ENCODE measurements at places on chromosomes 3 and 15.

DNA sequence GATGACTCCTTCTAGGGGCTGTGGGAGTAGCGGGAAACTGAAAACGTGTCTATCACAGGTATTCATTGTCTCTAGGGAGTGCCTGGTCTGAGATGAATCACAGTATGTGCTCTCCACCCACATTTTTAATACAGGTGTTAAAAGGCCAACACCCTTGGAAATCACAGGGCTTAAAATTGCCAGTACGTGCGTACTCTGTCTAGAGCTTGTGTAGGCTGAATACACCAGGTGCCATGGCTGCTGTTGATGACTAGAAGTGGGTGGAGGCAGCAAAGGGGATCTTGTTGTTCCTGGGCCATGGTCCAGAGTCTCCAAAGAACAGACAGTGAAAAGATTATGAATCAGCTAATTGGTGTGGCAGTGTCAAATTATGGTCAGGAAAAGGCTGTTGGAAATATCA lies 35.1 kb upstream of the P3H2 start:
- no peak for DNase-seq

GRCh38 chr3:110849064-110849463 lies 222.6 kb upstream of the NECTIN3 start:
- DNase-seq = no peak

GRCh38 chr3:106823701-106824100 lies 553.5 kb upstream of the CCDC54 start:
- DNase-seq = no peak

GRCh38 chr3:149009732-149010131 lies 18.4 kb downstream of the GYG1 start:
- peak; percentile 65 for DNase-seq

DNA sequence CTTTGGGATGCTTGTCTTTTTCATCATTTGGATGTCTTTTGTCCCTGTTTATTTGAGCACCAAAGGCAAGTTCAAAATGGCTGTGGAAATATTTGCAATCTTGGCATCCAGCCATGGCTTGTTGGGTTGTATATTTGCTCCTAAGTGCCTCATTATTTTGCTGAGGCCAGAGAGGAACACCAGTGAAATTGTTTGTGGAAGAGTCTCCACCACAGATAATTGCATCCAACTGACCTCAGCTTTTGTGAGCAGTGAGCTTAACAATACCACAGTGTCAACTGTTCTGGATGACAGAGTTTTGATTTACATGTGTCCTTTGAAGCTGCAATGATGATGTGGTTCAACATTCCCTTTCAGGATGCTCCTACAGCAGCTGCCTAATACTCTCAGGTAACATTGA lies 83.0 kb upstream of the KCNAB1 start:
- no peak for DNase-seq

DNA sequence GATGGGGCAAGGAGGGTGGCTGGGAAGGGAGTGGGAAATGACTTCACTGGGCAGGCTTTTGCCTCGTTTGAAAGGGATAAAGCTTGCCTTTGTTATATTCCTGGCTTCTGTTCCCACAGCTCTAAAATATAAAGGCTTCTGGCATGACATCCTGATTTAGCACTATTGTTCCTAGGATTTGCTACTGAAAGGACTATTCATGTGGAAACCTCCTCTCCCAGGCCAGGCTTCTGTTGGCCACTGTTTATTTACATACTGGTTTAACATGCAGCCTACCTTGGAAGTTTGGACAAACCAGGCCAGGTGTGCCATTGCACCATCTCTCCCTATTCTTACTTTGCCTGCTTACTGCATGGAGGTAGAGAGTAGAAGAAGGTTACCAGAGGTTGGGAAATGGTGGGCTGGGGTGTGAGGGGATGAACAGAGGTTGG lies 2.4 kb upstream of the LMCD1 start:
- no peak for DNase-seq

Data from AML-193 (cell line).